Lower leg skin (tissue), 4 donors: ENCODE measurements at places on chromosomes 6 and 20. TPM values are rescaled to one million over a fixed set of nuclear protein-coding genes. Genes with fewer than 3 reads are reported as not detected.

TMEM244 gene
- total RNA-seq: not detected

DNA sequence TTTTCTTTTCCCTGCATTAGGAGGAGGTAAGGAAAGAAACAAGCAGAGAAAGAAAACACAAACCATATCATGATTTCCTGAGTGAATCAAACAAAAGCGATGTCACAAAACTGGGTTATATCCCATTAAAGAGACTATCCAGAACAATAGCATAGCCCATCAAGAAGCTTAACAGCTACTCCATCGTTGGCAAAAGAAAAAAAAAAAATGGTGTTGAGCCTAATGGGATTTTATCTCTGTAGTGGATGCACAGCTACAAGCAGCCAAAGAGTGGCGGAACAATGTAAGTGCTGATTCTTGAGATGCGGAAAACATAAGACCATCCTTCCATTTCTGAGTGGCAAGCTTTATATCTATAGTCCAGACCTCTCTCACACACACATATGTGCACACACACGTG is 106.2 kb upstream of the NRSN1 start:
- DNase-seq: no peak

PLEKHG1 gene
- total RNA-seq: 29.7 TPM

GRCh38 chr20:32538526-32538939 is 46.6 kb downstream of the NOL4L start:
- no peak for DNase-seq

- no peak for DNase-seq
These were observed 54.5 kb downstream of the DZANK1 start for GRCh38 chr20:18412221-18412901.

CLDN20 gene
- 0.34 TPM for total RNA-seq

DNA sequence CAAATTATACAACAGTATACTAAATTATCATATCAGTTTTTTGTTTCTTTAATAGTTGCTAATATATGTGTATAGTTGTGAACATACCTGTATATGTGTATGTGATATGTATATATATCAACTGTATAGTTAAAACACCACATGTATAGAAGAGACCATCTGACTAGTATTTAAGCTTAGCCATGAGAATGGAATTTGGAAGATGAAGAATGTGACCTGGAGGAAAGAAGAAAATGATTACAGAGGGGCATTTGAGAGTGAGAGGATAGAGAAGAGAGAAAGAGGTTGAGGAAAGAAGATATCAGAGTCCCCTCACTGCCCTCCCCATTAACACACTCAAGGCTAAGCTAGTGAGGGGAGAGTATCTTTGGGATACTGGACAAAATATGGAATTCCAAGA is 335.9 kb downstream of the BCKDHB start:
- no peak for DNase-seq

LINC00237 gene
- total RNA-seq: not detected

DNA sequence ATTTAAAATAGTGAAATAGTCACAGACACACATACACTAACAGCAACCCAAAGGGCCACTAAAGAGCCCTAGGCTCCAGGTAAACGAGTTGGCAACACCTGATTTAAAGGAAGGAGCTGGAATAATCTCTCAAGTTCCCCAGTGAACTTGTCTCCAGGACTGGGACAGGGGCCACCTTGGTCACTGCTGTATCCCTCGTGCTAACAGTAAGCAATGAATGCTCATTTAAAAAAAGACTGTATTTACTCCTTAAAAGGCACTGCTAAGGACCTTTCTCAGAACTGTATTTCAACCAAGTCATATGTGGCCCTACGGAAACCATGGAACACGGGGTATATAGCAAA is 1.3 kb downstream of the DIDO1 start:
- no peak for DNase-seq

MCUR1 gene
- total RNA-seq: 29.3 TPM

- no peak for DNase-seq
These were observed 2.8 kb upstream of the ZCCHC3 start for GRCh38 chr20:294602-295001.

GRCh38 chr20:51374456-51374830 is 168.1 kb downstream of the NFATC2 start:
- DNase-seq: no peak

GRCh38 chr6:44485601-44486401 is 98.3 kb downstream of the CDC5L start:
- DNase-seq: no peak

- no peak for DNase-seq
These were observed 50.0 kb downstream of the SOBP start for GRCh38 chr6:107539849-107540464.

- no peak for DNase-seq
These were observed 17.6 kb downstream of the MCUR1 start for GRCh38 chr6:13796781-13797180.

DNA sequence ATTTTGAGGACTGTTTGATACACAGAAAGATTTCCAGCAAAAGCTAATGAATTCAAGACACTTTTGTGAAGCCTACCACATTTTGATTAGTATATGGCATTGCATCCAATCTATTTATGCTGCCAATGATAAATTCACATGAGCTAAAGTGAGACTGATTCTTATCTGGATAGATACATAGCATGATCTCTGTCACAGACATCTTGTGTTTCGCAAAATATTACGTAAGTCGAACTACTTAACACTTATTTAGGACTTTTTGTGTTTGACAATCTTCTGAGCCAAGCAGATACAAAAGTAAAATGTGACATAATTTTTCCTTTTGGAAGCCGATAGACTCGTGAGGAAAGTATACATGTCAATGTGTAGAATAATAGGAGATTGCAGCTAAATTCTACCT is 251.6 kb downstream of the HACE1 start:
- no peak for DNase-seq

TTK gene
- 2.9 TPM for total RNA-seq

DNA sequence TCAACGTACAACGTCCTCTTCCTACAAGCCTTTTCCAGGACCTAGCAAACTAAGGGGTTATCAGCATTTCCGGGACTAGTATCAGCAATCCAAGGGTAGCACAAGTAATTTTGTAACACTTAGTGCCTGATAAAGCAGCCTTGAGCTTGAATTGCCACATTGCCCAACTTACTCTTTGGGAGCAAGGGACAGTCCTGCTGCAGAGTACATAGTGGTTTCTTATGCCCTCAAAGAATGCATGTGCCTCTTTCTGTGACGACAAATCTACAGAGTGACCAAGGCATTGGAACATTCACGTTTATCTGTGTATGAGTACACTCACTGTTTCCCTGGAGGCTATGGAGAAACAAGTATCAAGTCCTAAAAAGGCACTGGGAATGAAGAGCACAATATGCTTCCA is 3.2 kb upstream of the ID4 start:
- DNase-seq: no peak

FOXS1 gene
- total RNA-seq: not detected
